ENCODE measurements at places on chromosomes 16 and 17. TPM values are rescaled to one million over a fixed set of nuclear protein-coding genes. Genes with fewer than 3 reads are reported as not detected.

DNA sequence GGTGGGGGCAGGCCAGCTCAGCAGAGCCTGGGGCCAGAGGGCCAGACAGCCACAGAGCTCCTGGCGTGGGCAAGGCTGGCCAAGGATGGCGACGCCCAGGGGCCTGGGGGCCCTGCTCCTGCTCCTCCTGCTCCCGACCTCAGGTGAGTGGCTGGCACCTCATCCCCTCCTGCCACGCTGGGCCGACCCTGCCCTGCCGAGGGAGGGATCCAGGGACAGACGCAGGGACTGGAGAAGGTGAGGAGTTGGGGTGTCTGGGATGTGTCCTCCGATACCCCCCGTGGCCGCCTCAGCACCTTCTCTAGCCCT is at the start of gene ADGRG3:
TSS of gene ADGRG3 (plus strand) at position 44 of the 309 bp plus-strand sequence. CDS start at position 86, 42 bp downstream.
- peaks cover 3% of the 10 kb centered on the region for H3K27me3 ChIP-seq
- no peak within 1 kb of the TSS for H3K27ac ChIP-seq
- no peaks in the 10 kb centered on the region for H3K4me1 ChIP-seq
- H3K36me3 ChIP-seq = no peaks in the 10 kb centered on the region

- H3K27ac ChIP-seq = no peak overlapping the region
- H3K4me1 ChIP-seq = peaks cover 14% of the 10 kb centered on the region
- H3K4me3 ChIP-seq = no peak overlapping the region
- DNase-seq = no peak
Observed at GRCh38 chr17:81251709-81252301, 12.7 kb downstream of the NDUFAF8 start.

- H3K36me3 ChIP-seq = no peaks in the 10 kb centered on the region
- no peaks in the 10 kb centered on the region for H3K27me3 ChIP-seq
- H3K4me3 ChIP-seq = no peak overlapping the region
- H3K27ac ChIP-seq = no peak overlapping the region
- no peak for DNase-seq
Observed at GRCh38 chr16:79409978-79410377, 190.6 kb downstream of the MAF start.

GRCh38 chr16:30957456-30958174 is at the start of gene SETD1A:
Gene SETD1A, plus strand, starts transcription at chr16:30957754. Its CDS starts 978 bp downstream, at chr16:30958732.
- H3K27me3 ChIP-seq = no peaks in the 10 kb centered on the region
- peak within 1 kb of the TSS; percentile 83 for H3K4me3 ChIP-seq
- H3K36me3 ChIP-seq = peaks cover 36% of the 10 kb centered on the region
- H3K4me1 ChIP-seq = peaks cover 16% of the 10 kb centered on the region

DNA sequence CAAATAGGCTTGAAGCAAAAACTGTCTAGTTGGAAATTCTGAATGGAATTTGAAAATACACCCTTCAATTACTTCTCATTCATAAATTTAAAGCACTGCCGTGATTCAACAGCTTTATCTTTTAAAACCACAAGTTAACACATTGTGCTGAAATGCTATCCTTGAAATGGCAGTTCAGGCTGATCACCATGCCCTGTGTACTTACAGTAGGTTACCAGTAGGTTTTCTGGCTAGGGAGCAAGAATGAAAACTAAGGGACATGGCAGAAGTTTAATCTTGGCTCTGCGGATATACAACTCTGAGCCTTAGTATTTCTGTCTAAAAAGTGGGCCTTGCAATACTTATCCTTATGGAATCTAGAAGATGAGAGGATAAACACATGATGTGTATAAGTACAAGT is 28.0 kb downstream of the NXPH3 start:
- H3K4me3 ChIP-seq = no peak overlapping the region
- no peak overlapping the region for H3K27ac ChIP-seq
- H3K4me1 ChIP-seq = peaks cover 7% of the 10 kb centered on the region

DNA sequence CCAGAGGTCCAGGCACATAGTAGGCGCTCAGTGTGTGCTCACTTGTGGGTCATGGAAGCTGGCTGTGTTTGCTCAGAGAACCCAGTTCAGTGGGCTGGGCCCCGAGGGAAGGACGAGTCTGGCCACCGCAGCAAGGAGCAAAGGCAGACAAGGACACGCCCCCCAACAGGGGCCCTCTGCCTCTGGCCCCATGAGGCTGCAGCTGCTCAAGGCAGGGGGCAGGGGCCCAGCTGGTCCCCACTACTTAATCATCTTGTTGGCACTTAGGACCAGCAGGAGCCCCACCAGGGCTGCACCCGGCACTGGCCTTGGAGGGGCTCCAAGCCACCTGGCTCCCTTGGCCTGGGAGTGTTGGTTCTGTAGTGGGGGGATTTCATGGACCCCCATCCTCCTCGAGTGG is 16.1 kb downstream of the KCNJ12 start:
- no peaks in the 10 kb centered on the region for H3K4me1 ChIP-seq
- no peaks in the 10 kb centered on the region for H3K36me3 ChIP-seq
- DNase-seq = no peak
- H3K27me3 ChIP-seq = no peaks in the 10 kb centered on the region
- no peak overlapping the region for H3K27ac ChIP-seq

GRCh38 chr17:74012465-74012864 is 191.0 kb upstream of the RPL38 start:
- no peak overlapping the region for H3K27ac ChIP-seq
- no peaks in the 10 kb centered on the region for H3K36me3 ChIP-seq
- no peaks in the 10 kb centered on the region for H3K4me1 ChIP-seq
- peaks cover 32% of the 10 kb centered on the region for H3K27me3 ChIP-seq
- no peak for DNase-seq

GRCh38 chr16:23433261-23433920 is 19.6 kb downstream of the COG7 start:
- H3K4me3 ChIP-seq = no peak overlapping the region
- no peak overlapping the region for H3K27ac ChIP-seq
- no peak for DNase-seq
- peaks cover 17% of the 10 kb centered on the region for H3K4me1 ChIP-seq
- no peaks in the 10 kb centered on the region for H3K27me3 ChIP-seq

GRCh38 chr16:83935858-83936255 is 17.2 kb upstream of the OSGIN1 start:
- DNase-seq = no peak
- no peak overlapping the region for H3K27ac ChIP-seq
- H3K4me1 ChIP-seq = no peaks in the 10 kb centered on the region
- H3K36me3 ChIP-seq = no peaks in the 10 kb centered on the region

GRCh38 chr16:84082110-84082509 is 34.6 kb downstream of the MBTPS1 start:
- peaks cover 11% of the 10 kb centered on the region for H3K4me1 ChIP-seq
- no peak for DNase-seq
- no peak overlapping the region for H3K27ac ChIP-seq
- H3K27me3 ChIP-seq = no peaks in the 10 kb centered on the region

- peaks cover 24% of the 10 kb centered on the region for H3K4me1 ChIP-seq
- no peak for DNase-seq
- peak overlapping the region; percentile 67 for H3K27ac ChIP-seq
- H3K27me3 ChIP-seq = no peaks in the 10 kb centered on the region
Observed at GRCh38 chr17:75507733-75508719, 7.3 kb downstream of the CASKIN2 start.

DNA sequence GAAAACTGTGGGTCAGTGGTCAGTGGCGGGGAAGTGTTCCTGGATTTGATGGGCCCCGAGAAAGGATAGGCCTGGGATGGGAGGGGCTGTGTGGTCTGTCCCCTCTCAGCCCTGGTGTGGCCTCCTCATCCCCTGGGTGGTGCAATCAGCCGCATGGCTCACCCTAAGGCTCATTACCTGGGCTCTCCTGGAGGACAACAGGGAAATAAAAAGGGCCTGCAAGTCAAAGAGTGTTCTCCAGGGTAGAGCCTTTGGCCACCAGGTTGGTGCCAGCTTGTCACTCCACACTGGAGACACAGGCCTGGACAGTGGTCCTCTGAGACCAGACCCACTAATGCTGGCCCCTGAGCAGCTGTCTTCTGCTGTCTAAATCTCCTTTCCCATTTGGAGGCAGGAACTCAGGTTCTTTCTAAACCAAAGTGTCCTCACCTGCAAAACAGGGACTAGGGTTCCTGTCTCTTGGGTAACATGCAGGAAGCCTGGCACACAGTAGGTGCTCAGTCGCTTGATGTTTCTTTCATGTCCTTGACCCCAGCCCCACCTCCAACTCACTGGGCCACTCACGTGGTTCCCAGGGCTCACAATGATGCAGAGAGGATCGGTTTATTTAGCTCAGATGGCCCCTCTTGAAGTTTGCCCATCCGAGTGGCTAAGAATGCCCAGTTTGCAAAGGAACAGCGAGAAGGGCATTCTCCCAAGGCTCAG is 2.4 kb downstream of the NDRG4 start:
- H3K27me3 ChIP-seq = peaks cover 34% of the 10 kb centered on the region
- H3K36me3 ChIP-seq = no peaks in the 10 kb centered on the region
- no peak overlapping the region for H3K27ac ChIP-seq
- no peak overlapping the region for H3K4me3 ChIP-seq

DNA sequence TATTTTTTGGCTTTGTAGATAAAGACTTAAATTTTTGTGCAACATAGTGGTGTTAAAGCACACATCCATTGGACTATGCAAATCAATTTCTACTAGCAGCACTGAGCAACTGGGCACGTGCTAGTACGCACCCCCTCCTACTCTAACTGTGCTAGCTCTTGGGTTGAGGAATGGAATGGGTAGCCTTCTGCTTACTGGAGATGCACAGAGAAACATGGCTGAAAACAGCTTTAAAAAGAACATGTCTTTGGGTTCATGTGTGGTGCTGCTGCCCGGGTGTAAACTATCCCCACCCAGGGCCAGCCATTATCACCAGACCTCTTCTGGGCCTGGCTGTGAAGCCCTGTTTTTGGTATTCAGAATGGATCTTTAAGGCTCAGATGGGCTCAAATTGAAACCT is 7.3 kb downstream of the ESRP2 start:
- no peak for DNase-seq
- peaks cover 53% of the 10 kb centered on the region for H3K36me3 ChIP-seq
- peak overlapping the region; percentile 2 for H3K27ac ChIP-seq
- H3K27me3 ChIP-seq = no peaks in the 10 kb centered on the region
- no peak overlapping the region for H3K4me3 ChIP-seq

DNA sequence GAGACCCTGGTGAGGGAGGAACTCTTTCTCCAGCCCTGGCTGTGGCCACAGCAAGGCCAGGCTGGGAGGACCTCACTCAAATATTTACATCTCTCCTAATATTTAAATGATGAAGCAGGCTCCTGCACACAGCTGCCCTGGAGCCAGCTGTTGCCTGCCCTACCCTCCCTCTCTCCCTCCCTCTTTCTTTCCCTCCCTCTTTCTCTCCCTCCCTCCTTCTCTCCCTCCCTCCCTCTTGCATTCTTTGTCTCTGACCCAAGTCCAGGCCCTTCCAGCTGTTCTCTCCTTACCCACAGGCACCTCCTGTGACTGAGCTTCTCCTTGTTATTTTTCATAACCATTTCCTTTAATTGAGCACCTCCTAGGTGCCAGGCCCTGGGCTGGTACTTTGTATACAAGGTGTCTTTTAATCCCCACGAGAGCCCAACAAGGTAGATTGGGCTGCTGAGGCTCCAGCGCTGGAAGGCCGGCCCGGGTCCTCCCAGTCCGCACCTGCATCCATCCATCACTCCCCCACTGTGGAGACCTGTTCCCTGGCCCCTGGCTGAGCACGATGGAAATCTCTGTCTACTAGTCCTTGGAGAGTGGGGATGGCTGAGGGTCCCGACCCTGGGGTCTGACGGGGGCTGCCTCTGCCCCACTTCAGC is 242.3 kb downstream of the SEC14L1 start:
- no peak overlapping the region for H3K4me3 ChIP-seq
- H3K36me3 ChIP-seq = no peaks in the 10 kb centered on the region
- DNase-seq = no peak
- peaks cover 90% of the 10 kb centered on the region for H3K4me1 ChIP-seq

GRCh38 chr16:75317532-75317931 is 66.1 kb upstream of the BCAR1 start:
- peaks cover 7% of the 10 kb centered on the region for H3K36me3 ChIP-seq
- no peaks in the 10 kb centered on the region for H3K27me3 ChIP-seq
- no peak for DNase-seq
- H3K4me3 ChIP-seq = no peak overlapping the region
- H3K27ac ChIP-seq = no peak overlapping the region

GRCh38 chr17:79574108-79574507 is 36.7 kb downstream of the RBFOX3 start:
- H3K36me3 ChIP-seq = no peaks in the 10 kb centered on the region
- no peaks in the 10 kb centered on the region for H3K4me1 ChIP-seq
- H3K4me3 ChIP-seq = no peak overlapping the region
- no peak overlapping the region for H3K27ac ChIP-seq
- DNase-seq = no peak

- no peak for DNase-seq
- no peak overlapping the region for H3K4me3 ChIP-seq
- H3K36me3 ChIP-seq = peaks cover 27% of the 10 kb centered on the region
- no peaks in the 10 kb centered on the region for H3K4me1 ChIP-seq
Observed at GRCh38 chr17:35406568-35406967, 25.7 kb downstream of the SLFN12 start.

DNA sequence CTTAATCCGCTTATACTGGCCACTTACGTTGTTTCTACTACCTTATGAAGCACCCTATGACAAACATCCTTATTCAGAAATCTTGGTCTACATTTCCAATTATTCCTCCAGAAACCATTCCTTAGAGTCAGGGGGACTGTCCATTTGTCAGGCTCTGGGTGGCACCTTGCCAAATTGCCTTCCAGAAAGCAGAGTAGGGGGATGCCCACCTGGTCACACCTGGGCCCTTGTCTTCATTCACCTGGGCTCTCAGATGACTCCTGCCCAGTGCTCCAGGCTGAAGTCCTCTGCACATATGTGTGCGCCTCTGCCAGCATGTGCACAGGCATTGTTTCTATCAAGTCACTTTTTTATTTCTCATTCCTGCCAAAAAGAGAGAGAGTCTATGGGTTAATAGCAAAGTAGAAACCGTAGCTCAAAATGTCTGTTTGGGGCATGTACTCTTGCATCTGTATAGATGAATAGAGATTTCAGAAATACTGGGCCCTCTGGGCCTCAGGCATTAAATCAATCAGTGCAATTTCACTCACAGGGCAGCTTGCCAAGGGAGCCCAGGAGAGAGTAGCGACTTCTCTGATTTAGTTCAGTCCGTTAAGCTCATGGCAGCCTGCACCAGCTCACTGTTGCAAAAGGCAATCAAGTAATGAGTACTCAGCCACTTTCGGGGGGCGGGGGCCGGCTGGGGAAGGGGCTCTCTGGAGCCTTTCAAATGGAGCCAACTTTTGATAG is 104.7 kb downstream of the SOCS1 start:
- H3K27ac ChIP-seq = no peak overlapping the region
- no peak overlapping the region for H3K4me3 ChIP-seq
- no peaks in the 10 kb centered on the region for H3K36me3 ChIP-seq
- H3K27me3 ChIP-seq = no peaks in the 10 kb centered on the region
- no peak for DNase-seq
- no peaks in the 10 kb centered on the region for H3K4me1 ChIP-seq

GRCh38 chr17:16463358-16464302 is 28.4 kb downstream of the LRRC75A start:
- DNase-seq = no peak
- H3K27ac ChIP-seq = no peak overlapping the region
- no peak overlapping the region for H3K4me3 ChIP-seq
- H3K27me3 ChIP-seq = no peaks in the 10 kb centered on the region
- no peaks in the 10 kb centered on the region for H3K4me1 ChIP-seq
- no peaks in the 10 kb centered on the region for H3K36me3 ChIP-seq

SLC38A8 gene
- total RNA-seq = not detected

VMO1 gene
- 5.6 TPM for total RNA-seq

SLC5A10 gene
- total RNA-seq = not detected

NXPH3 gene
- 6.3 TPM for total RNA-seq

THUMPD1 gene
- 40.7 TPM for total RNA-seq

KCNAB3 gene
- 5.9 TPM for total RNA-seq

PLEKHH3 gene
- 26.4 TPM for total RNA-seq

UBE2Z gene
- 61.3 TPM for total RNA-seq

All from upper lobe of right lung (tissue), 1 donor.